Activated CD4-positive, alpha-beta T cell treated with anti-CD3 and anti-CD28 coated beads, Interleukin-2, amount 50 U/mL, for 24 hours (primary cell): ENCODE measurements at places on chromosomes 3 and 15.

DNA sequence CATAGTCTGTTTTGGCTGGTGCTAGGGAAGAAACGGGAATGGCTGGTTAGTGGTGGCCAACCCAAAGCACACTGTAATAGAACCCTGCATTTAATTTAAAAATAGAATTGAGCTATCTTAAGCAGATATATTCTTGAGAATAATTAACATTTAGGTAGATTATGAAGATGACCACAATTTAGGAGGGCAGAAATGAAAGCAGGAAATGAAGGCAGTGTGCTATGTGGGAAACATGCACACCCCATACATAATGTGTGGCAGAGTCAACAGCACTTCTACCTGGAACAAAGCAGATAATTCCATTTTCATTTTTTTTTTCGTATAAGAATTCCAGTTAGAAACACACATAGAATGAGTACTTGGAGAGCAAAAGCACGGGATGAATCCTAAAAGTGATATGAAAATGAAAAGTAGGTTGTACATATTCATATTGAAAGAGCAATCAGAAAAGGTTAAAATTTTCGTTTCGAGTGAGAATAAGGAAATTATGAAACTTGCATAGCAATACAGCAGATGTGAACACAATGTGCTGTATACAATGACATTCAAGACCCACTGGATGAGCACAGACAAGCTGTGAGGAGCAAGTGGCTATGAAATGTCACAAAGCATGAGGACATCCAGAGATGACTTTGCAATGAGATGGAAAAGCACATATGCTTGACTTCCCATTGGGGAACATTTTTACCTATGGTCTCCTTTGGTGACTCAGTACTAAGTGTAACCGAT, 102.6 kb downstream of the TFG start:
- DNase-seq, result no peak

DNA sequence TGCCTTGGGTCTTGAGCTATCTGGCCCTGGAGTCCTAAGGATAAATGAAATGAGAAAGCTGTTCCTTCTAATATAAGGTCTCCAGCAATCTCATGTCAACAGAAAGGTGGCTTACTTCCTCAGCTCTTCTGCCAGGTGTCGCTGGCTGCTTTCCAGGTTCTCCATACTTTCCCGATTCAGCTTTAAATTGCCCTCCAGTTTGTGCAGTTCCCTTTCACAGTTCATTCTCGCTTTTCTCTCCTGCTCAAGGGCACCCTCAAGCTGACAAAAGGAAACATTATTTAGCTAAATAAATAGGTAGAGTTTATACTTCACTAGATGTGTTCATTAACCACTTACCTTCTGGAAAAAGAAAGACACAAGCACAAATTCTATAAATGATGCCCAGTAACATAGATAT, 73.0 kb downstream of the MYH15 start:
- no peak for DNase-seq

- DNase-seq, result no peak
These were observed 201.0 kb upstream of the FEZF2 start for GRCh38 chr3:62574266-62574898.

GRCh38 chr3:18489939-18490338, 64.8 kb upstream of the SATB1 start:
- no peak for DNase-seq

GRCh38 chr15:62141643-62142588, 23.2 kb downstream of the C2CD4B start:
- DNase-seq, result no peak

DNA sequence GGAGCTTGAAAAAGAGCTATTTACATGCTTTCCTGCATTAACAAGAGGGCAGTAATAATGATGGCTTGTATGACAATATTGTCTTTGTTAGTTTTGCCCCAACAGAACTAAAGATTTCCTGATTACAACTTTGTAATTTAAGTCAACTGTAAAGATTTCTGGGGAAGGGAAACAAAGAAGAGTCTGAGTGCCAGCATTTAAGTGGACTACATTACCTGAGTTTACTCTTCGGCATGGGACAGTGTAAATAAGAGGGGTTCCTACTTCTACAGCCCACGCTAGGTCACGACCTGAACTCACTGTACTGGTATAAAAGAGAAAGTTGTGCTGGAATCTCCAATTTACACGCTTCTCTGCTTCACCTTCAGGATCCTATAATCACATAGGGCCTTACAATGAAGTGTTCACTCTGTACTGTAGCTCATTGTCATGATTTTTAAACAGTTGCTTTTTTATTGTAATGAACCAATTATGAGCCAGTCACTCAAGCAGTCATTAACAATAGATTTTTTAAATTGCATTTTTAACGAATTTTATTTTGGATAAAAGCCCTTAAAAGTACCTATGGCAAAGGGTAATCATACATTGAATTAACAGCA, 39.6 kb downstream of the DPH6 start:
- DNase-seq, result no peak

GRCh38 chr15:89669941-89670340, 9.2 kb downstream of the PLIN1 start:
- no peak for DNase-seq

GRCh38 chr3:30597131-30597768, 9.2 kb upstream of the TGFBR2 start:
- no peak for DNase-seq

DNA sequence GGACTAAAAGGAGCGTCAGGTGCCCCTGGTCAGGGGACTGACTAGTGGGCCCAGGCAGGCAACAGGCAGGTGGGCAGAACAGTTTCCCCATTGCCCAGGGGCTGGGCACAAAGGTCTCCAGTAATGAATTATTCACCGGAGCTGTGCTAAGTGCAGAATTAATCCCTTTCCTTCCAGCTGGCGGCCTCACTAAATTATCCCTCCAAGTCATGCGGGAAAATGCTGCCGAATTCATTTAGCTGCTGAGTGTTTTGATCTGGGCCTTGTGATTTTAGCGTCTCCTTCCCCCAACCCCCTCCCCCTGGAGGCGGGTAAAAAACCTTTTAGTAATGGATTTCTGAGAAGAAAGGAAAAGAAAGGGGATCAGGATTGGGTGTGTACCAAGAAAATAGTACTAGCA, 47.2 kb downstream of the CCDC33 start:
- DNase-seq, result no peak

- DNase-seq, result no peak
These were observed 64.4 kb downstream of the SLMAP start for GRCh38 chr3:57820479-57820878.

- no peak for DNase-seq
These were observed 42.2 kb downstream of the SYN2 start for GRCh38 chr3:12046406-12046805.

DNA sequence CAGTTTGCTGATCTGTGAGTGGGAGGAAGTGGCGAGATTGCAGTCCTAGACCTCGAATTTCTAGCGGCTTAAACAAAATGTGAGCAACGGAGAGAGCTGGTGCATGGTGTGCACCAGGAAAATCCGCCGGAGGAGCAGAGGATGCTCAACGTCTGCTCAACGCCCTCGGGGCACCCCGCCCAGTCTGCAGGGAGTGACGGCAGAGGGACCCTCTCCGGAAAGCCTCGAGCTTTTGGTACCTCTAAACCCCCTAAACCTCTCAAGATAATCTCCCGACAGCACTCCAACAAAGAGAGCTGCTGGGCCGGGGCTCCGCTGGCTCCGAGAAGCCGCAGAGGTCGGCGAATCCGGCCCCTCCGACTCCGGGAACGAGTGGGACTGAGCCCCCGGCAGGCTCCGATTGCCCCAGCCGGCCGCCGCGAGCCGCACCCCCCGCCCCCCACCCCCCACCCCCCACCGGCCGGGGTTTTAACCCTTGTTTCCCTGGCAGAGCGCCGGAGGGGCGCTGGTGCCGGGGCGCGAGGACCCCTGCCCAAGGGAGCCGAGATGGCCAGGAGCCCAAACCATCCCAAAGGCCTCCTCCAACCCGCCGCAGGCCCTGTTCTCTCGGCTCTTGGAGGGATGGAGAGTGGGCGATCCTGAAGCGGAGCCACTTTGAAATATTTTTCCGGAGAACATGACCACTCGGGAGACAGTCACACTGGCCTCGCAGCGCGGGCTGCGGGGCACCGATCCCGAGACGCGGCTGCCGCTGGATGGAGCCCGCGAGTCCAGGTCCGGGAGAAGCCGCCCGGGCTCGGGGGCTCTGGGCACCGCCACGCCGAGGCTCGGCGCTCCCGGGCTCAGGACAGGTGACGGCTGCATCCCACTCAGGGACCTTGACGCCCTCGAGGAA, 1.5 kb downstream of the MEGF11 start:
- DNase-seq, result no peak

DNA sequence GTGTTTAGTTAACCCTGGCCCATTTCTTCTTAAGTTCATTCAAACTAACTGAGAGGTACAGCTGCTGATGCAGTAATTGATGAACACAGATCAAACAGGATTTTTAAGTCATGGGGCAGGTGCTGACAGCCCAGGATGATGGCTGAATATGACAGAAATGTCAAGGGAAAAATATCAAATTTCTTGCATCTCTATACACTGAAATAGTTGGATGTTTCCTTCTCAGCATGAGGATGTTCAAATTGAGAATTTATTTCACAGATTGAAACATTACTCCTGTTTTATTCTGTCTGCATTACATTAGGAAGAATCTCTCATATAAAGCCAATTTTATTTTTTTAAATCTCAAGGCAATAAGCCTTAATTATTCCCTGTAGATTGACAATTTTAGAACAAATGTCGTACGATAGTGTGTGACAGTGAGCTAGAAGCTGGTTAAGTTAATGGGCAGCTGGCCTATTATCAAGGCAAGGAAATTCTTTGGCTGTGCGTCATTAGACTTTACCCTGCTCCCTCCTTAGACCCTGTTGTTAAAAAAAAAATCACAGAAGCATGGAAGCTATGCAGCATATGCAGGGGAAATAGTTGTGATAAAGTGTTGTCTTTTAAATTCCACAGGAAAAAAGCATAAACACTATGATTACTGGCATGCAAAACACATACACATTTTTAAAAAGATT, 183.8 kb upstream of the KCNMB2 start:
- no peak for DNase-seq

DNA sequence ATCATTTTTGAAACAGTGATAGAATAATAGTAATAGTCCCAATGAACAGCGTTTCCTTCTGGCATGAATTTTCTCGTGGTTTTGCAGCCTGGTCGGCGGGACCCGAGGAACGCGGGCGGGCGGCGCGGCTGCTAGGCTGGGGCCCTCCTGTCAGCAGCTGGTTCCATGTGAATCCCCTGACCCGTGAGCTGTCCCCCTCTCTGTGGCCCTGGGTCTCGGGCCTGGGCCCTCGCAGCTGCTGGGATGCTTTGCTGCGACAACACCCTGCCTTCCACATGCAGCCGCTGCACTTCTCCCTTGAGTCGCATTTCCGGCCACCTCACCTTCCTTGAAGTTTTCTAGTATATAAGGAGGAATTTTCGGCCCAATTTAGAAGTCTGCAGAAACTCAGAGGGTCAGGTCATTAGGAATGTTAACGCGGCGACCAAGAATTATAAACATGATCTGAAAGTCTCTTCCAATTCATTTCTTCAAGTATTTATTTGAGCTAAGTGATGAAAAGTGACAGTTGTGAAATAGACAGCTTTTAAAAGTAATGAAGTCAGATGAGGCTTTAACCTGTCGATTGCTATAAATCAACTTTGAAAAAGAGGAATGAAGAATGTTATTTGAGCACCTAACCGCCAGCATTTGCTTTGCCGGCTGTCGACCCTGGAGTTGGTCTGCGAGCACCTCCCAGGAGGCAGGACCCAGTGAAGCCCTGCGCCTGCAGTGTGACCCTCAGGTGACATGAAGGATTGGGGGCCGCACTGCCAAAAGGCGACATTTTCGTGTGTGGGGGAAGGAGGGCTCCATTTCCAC, 27.7 kb downstream of the NR2F2 start:
- DNase-seq, result no peak

DNA sequence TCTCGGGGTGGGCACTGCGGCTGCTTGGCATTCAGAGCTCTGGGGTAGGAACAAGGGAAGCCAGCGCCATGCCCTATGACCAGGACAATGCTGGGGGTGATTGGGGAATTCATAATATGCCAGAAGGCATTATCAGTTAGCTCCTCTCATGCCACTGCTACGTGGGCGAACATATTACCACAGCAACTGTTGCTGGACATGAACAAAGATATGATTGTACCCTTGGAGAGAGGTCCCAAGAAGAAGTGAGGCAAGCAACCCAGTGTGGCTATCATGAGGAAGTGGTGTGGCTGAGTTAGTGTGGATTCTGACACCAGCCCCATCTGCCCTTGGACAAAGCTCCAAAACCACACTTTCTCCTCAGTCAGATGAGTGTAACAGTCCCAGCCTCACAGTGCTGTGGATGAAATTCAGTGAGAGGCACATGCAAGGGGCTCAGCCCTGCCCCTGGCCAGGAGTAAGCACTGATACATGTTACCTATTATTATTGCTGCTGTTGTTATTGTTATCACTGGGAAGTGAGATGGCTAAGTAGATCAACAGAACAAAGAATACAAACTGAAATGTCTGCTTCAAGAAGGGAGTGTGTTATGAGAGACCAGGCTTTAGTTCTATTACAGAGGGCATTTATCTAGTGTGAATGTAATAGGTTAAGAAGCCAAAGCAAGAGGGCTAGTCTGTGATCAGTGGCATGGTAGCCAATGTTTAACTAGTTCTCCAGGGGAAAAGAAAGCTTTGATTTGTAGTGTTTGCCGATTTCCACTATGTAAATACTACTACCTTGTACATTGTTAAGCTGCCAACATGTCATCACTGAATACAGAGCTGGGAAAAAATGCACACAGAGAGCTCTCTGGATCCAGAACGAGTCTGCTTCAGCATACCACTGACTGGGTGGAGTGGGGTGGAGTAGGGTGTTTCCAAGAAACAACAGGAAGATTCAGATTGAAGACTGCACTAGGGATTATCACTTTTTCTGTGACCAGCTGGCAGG, 222.3 kb upstream of the EIF1B start:
- no peak for DNase-seq

GRCh38 chr3:126270145-126270811, 86.9 kb downstream of the KLF15 start:
- DNase-seq, result no peak

DNA sequence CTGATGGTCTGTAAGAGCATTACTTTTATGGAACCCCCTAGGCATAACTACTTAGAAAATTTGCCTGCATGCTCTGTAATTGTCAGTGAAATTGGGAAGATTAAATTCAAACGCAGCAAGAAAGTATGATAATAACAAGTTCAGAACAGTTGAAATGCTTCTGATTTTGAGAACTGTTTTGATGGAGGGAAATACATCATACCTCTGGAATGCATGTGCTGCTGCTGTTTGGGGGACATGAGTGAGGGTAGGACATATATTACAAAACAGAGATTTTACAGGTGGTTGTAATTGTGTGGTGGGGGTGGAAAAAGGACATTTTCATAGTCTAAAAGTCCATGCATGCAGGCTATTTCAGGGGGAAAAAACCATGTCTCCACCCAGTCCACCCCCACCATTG, 135.0 kb upstream of the DPH6 start:
- no peak for DNase-seq

- no peak for DNase-seq
These were observed 925.9 kb downstream of the IGSF11 start for GRCh38 chr3:118108769-118109168.

- DNase-seq, result no peak
These were observed 91.2 kb downstream of the CACNA1D start for GRCh38 chr3:53585627-53586026.
